ENCODE measurements at places on chromosomes 12 and 14. TPM values are rescaled to one million over a fixed set of nuclear protein-coding genes. Genes with fewer than 3 reads are reported as not detected.

GRCh38 chr12:59600171-59600570, 4.3 kb downstream of the SLC16A7 start:
- DNase-seq = no peak

- DNase-seq = no peak
Measured at GRCh38 chr14:90400904-90401561, 4.2 kb downstream of the CALM1 start.

GRCh38 chr12:29971446-29971845, 187.7 kb upstream of the TMTC1 start:
- no peak for DNase-seq

GRCh38 chr12:108358580-108358965, 19.5 kb upstream of the CMKLR1 start:
- DNase-seq = no peak

- no peak for DNase-seq
Measured at GRCh38 chr14:54669721-54670561, 103.0 kb downstream of the SAMD4A start.

GRCh38 chr12:52148464-52149181, 43.2 kb downstream of the KRT80 start:
- DNase-seq = no peak

- DNase-seq = no peak
Measured at GRCh38 chr12:122459211-122459610, 36.7 kb upstream of the CLIP1 start.

DNA sequence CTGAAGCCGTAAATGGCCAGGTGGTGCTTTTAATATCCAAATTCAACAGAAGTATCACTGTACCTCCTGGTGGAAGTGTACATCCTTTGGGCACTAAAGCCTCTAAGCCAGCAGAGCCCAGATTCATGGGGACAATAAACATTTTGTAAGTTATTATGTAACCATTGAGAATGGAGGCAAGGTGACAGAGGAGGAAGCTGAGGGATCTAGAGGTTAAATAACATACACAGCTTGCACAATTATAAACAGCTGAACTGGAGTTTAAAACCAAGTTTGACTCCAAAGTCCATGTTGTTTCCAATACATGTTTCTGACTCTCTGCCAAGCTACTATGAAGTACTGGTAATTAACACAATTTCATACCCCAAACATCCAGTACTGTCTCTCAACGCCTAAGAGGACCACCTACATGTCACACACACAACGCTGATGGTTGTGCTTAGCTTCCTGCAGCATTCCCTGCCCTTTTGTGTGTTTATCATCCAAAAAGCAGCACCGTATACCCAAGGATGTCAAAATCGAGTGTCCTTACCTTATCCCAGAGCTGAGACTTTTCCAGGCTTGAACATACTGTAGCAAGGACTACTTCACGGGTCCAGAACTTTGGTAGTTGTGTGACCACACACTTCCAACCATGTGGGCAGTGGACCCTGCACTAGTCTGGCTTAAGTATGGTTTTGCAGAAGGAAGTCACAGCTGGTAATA, 41.3 kb downstream of the EGLN3 start:
- no peak for DNase-seq

- DNase-seq = no peak
Measured at GRCh38 chr14:94120667-94121340, 8.6 kb downstream of the IFI27L2 start.

- DNase-seq = no peak
Measured at GRCh38 chr14:96271421-96271762, 15.4 kb downstream of the BDKRB1 start.

DNA sequence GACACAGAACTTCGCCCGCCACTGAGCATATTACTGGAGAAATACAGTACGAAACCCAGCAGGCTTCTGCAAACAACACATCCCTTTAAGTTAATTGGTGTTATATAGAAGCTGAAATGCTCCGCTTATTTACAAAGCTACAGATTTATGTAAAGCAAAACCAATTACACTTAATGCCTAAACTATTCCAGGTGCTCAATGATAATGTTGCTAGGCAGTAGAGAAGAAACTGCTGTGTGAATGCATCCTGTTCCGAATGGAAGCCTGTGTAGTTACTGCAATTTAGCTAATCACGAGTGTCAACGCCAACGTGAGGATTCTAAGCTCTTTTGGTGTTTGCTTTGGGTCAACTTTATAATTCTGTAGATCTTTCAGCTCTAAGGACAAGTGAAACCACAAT, 89.8 kb downstream of the SLC15A5 start:
- no peak for DNase-seq

DNA sequence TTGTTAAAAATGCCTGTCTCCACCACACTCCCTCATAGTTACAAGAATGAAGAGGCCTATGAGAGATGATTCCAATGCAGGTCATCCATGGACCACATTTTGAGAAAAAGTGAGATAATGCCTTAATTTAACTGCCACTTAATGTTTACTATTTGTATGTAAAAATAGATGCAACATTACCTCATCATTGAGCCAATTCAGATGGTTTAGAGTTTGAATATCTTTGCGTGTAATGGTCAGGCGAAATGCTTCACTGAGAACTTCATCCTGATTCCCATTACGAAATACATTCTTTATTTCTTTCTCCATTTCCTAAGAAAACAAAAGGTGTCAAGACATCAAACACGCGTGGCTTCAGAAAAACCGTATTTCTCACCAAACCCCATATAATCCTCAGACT, 42.3 kb downstream of the SENP1 start:
- no peak for DNase-seq

- DNase-seq = no peak
Measured at GRCh38 chr12:119902084-119902509, 25.0 kb upstream of the CIT start.

GRCh38 chr12:58425481-58426392, 484.4 kb downstream of the ATP23 start:
- no peak for DNase-seq

DNA sequence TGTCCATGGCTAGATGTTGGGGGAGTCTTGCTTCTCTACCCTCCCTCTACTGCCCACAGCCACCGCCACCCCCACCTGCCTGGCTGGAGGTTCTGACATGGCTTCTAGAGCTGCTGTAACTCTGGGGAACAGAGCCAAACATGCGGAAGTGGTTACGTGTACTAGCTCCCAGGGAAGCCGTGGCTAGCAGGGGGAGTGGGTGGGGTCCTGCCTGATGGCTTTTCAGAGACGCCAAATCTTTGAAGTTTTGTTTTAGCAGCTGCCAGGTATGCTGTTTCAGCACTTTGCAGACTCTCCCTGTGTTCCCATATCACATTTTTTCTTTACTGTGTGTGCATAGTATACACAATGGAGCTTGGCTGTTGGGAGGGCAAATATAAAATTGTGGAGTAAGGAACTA, 150.3 kb downstream of the TGFB3 start:
- DNase-seq = no peak

DNA sequence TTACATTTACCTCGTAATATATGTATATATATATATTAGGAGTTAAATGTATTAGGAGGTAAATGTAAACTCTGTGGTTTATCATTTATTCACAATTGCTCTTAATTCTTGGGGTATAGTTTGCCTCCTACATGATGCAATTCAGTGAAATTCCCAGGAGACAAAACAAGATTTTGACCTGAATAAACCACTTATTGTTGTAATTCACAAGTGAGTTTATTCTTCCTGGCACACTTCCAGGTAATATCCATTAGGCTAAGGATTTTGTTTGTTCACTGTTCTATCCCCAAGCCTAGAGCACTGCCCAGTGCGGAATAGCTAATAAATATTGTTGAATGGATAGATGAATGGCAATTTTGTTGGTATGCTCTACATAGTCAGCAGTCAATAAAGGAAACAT, 3.0 kb downstream of the SMIM10L1 start:
- DNase-seq = no peak

The MIA2 gene
- polyA plus RNA-seq = 83.5 TPM

The DDHD1 gene
- polyA plus RNA-seq = 7.7 TPM

The DPY19L2 gene
- polyA plus RNA-seq = 27.6 TPM

The HOXC5 gene
- 3.9 TPM for polyA plus RNA-seq

The ZBTB42 gene
- 4.8 TPM for polyA plus RNA-seq
